ENCODE measurements at places on chromosomes 3 and 15.

- no peak for DNase-seq
These were observed 501.7 kb downstream of the SHQ1 start for GRCh38 chr3:72346526-72346926.

- peak; percentile 93 for DNase-seq
These were observed 60.6 kb downstream of the FGD5 start for GRCh38 chr3:14879211-14879874.

GRCh38 chr15:88982304-88982945 is 69.2 kb upstream of the MFGE8 start:
- no peak for DNase-seq

GRCh38 chr15:60557191-60557618 is 78.3 kb upstream of the ICE2 start:
- DNase-seq: no peak

- DNase-seq: no peak
These were observed 123.4 kb upstream of the ROPN1 start for GRCh38 chr3:124115279-124115678.

DNA sequence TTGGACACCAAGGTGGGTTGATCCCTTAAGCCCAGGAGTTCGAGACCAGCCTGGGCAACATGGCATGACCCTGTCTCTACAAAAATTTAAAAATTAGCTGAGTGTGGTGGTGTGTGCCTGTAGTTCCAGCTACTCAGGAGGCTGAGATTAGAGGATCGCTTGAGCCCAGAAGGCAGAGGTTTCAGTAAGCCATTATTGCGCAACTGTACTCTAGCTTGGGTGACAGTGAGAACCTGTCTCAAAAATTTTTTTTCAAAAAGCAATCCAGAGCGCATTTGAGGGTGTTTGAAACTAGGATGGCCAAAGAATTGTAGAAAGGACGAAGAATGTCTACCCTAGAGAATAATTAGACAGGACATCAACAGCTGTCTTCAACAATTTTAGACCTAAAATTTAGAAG is 103.4 kb downstream of the STAC start:
- DNase-seq: no peak

DNA sequence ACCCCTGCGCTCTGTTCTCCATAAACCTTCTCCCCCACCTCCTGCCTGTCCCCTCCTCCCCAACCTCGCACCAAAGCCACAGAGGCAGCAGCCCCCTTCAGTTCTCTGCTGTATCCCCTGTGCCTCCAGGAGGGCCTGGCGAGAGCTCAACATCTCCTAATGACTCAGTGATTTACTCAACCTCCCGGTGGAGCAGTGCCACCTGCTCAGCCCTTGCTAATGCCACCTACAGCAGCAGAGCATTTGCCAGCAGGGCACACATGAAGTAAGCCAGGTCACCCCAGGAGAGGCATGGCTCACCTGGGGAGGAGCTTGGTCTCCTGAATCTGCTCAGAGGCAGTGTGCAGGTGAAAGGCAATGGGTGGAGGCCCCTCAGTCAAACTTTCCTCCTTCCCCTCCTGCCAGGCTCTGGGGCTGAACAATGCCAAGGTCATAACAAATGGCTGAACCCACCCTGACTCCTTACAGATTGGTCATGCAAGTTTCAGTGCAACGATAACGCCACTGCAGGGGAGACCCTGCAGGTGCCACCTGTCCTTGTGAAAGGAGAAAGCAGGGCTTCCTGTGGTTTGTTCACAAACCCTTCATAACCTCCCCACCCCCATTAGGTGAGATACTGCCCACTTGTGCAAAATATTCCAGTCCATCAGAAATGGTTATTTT is 19.8 kb downstream of the TRPM1 start:
- peak; percentile 94 for DNase-seq

DNA sequence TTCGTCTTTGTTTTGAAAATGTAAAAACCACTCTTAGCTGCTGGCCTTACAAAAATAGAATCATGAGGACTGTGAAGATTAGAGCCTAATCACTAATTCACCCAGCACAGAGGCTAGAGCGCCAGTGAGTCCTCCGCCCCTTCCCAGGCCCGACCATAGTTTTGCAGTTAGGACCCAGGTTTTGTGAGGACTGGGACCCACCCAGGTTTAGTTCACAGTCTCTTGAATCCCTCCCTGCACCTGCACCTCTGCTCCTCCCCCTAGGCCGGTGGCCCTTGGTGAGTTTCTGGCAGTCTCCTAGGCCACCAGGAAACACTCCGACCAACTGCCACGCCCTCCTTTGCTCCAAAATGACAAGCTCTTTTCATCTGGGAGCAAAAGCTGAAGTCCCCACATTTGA is 136.0 kb upstream of the CCDC54 start:
- peak; percentile 27 for DNase-seq

- no peak for DNase-seq
These were observed 111.2 kb upstream of the CFAP20DC start for GRCh38 chr3:59161048-59161447.

DNA sequence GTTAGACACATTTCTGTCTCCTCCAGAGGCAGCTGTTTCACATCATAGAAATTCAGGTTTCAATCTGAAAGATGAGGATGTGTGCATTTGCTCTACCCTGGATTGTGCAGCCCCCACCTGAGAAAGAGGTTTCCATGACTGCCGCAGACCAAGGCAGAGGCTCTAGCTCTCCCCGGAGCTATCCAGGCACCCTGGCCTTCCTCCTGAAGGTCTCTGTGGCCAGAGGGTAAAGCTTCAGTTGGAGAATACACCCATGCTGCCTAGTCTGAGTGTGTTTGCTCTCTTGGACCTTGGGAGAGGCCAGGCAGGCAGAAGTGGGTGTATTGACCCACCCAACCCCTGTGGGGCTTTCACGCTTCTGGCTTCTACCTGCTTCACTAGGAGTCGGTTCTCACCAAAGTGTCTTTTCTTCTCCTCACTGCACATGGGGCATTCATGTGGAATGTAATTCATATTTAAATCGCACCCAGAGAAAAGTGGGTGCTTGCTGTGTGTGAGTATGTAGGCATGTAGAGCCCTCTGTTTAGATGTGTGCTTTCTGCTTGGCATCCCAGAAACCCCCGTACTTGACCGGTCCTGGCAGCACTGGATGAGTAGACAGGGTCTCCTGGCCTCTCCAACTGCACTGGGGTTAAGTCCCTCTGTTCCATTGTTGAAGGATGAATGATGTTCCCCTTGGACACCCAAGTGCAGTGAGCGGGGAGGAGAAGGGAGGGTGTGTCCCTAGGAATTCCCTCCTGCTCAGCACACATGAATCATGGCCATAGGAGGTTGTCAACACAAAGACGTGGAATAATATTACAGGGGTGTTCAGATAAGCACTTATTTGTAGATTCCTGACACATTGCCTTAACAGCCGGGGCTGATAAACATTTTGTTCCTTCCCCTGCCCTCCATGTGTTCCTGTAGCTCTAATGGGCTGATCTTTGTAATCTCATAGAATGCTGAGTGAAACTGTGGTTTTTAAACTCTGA is 20.3 kb upstream of the RAB6B start:
- no peak for DNase-seq

DNA sequence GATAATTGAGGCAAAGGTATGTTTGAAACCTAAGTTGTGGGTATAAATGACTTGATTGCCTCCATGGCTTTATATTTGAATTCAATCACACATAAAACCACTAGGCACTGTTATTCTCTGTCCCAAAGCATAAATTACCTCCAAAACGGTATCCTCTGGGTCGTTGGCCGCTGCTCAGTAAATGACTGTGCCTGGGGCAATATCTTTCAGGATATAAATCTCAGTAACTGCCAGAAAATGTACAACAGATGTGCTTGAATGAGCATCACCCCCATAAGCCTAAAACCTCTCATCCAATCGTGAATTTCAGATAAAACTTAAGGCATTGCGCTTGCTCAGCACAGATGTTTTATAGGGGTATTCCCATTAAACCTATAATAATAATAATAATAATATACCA is 19.0 kb upstream of the C3orf49 start:
- DNase-seq: peak; percentile 71

DNA sequence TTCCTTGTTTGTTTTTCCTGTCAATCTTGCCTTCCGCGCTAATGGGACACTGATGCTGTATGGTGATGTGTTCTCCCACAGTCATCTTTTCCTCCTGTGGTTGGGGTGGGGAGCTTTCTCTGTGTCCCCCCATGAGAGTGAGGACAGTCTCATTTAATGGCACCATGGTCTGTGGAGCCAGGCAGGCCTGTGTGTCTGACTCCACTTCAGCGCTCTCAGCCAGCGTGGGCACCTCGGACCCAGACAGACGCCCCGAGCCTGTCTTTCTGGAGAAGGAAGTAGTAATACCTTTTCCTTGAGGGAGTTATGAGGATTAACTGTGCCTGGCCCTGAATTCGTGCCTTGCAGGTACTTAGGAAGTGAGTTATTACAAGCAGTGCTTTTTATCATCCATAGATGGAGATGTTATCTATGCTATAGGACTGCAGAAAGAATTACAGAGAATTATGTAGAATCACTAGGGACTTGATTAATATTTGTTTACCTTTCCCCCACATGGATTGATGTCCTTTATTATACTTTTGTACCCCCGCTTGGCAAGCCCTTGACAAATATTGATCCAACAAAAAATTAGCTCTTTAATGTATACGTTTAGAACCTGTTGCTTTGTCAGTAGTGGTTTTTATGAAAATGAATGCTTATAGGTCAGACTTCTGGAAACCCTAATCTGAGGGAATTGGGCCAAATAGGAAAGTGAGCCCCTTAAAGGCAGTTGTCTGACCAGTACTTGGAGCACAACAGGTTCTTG is 152.4 kb downstream of the PGPEP1L start:
- peak; percentile 57 for DNase-seq

GRCh38 chr3:54294214-54294613 is 171.9 kb downstream of the CACNA2D3 start:
- no peak for DNase-seq

DNA sequence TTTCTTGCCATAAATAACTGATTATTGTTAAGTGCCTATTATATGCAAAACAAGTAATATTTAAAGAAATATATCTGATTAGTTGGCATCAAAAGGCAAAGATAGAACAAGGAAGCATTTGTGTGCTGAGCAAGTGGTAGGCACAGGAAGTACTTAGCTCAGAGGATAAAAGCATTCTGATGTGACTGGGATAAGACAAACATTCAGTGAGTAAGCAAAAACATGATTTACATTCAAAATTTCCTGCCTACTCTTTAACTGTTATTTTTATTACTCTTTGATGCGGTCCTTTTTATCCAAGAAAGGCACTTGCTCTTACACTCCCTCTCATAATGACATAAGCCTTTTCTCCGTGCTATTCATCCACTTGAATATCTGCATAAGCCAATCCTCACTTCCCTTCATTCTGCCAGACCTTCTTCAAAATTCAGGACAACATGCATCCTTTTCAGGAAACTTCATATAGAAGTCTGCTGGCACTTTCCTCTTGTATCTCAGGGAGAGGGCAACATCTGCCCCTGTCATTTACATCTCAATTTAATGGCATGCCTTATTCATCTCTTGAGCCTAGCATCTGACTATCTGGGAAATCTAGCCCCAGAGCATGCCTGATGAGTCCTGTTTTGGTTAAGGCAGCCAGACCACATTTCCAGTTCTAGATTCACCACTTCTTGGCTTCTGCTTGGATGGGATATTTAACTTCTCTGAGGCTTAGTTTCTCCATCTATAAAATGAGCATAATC is 478.2 kb upstream of the ROBO2 start:
- DNase-seq: no peak

DNA sequence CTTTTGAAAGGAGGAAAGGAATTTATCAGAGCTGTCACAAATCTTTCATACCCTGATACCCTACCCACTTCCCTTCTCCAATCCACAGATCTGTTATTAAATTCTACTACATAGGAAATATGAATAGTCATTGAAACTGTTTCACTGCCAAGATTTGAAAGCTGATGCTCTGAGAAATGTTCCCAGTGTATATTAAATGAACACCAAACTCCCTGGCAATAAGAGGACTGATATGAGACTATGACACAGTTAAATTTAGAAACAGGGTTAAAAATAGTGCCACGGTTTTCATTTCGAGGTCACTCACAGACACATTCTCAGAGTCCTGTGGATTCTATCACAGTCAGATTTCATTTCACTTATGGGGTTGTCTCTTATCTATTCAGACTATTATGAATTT is 27.2 kb upstream of the GBE1 start:
- no peak for DNase-seq

GRCh38 chr3:105878061-105878460 is 9.2 kb upstream of the CBLB start:
- no peak for DNase-seq

DNA sequence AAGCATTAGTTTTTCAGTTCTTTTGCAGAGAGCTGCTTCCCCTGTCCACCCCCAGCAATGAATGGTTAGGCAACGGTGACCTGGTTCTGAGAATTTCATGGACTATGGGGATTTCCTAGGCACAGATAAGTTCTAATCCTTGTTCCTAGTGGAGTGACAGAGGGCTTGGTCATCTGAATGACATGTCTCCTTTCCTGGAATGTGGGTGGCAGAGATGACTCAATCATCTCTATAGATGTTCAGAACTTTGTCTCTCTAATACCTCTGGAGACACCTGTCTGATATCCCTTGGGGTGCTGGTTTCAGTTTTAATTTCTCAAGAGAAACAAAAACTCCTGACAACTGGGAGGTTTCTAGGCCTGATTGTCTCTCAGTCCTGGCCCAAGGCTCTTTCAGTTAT is 10.4 kb downstream of the PLA2G4E start:
- DNase-seq: no peak

GRCh38 chr3:154244644-154245043 is 79.6 kb downstream of the DHX36 start:
- no peak for DNase-seq

DNA sequence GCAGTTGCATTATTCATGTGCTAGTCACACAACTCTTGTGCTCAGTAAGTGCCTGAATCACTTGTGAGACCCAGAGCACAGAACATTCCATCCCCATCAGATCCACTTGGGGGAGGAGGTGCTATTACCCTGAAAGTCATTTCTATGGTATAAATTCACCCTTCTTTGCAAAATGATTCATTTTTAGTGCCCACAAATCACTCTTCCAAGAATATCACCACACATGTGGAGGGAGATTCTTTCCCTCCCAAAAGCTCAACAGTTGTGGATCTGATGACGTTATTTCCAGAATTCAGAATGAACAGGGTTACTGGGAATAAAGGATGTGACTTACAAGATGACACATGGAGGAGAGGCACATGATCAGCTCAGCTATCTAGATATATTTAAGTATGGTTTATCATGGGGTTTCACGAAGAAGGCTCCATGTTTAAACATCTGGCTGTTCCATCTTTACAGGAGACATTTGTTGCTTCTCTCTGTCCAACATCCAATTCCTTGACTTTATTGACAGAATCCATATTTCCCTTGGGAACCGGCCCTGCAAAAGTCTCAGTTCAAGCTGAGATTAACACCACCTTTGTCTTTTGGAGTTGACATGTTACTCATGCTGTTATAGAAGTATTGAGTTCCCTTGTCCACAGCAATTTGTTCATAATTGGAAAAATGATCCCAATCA is 214.2 kb upstream of the PROK2 start:
- DNase-seq: no peak

DNA sequence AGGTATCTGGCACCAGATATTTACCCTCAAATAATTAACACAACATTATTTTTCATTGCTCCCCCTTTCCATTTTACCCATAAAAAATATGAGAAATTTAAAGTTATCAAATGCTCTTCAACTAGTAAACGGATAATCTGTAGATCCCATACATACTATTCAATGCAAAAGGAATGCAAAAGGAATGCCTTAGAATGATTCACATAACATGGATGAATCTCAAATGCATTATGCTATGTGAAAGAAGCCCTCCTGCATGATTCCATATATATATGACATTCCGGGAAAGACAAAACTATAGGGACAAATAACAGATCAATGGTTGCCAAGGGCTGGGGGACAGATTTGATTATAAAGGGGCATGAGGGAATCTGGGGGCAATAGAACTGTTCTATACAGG is 195.7 kb downstream of the STT3B start:
- DNase-seq: no peak

- DNase-seq: peak; percentile 94
These were observed 226.6 kb upstream of the TLE3 start for GRCh38 chr15:70324001-70324974.
